Activated naive CD4-positive, alpha-beta T cell treated with anti-CD3 and anti-CD28 coated beads, Interleukin-2, amount 50 U/mL, for 16 hours (primary cell): ENCODE measurements at places on chromosomes 7 and 10.

GRCh38 chr10:15230257-15230656, 61.8 kb upstream of the NMT2 start:
- DNase-seq = no peak

- no peak for DNase-seq
Observed at GRCh38 chr7:98548971-98549370, 68.1 kb upstream of the NPTX2 start.

- DNase-seq = no peak
Observed at GRCh38 chr7:1427064-1427657, 32.1 kb downstream of the MICALL2 start.

DNA sequence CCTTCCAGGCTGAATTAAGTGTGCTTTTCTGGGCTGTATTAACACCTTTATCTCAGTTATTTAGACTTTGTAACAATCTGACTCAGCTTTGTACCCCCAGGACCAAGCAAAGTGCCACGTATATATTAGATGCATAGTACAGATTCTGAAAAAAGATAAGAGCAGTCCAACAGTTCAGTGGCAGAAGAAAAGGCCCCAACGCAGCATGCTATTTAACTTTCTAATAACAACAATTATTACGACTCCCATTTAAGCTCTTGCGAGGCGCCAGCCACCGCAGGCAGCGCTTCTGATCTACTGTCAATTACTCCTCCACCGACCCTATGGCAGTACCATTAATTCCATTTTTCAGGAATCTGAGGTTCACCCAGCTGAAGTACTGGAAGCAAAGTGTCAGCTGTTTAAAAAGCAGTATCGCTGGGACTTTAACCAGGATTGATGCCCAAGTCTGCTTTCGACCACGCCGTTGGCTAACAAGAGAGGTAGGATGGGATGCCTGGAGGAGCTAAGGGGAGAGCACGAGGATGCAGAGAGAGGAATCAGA, 638 bp downstream of the LIPA start:
- DNase-seq = no peak

DNA sequence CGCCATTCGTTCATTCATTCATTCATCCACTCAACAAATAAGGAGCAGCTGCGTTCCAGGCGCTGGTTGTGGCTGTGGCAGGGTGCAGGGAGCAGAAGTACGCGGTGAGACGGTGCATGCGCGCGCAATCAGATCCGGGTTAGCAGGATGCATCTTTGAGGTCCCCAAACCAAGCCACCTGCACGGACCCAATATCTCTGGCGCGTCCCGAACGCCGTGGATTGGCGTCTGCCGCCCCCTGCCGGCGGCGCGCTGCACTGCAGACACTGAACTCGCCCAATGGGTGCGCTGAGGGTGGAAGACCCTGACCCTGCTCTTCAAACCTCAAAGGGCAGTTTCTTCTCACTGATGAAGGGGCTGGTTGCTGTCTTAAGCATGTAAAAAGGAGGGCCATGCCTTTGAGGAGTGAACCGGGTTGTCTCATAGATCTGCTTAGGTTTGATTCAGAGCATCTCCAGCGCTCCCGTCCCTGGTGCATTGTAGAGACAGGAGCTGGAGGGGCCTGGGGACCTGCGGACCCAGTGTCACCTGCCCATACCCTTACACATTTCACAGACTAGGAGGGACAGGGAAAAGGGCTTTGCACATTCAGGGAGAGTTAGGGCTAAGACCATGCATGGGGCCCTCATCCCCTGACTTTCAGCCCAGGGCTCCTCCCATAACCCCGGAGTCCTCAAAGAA, 102.5 kb downstream of the RAMP3 start:
- DNase-seq = peak; percentile 71

DNA sequence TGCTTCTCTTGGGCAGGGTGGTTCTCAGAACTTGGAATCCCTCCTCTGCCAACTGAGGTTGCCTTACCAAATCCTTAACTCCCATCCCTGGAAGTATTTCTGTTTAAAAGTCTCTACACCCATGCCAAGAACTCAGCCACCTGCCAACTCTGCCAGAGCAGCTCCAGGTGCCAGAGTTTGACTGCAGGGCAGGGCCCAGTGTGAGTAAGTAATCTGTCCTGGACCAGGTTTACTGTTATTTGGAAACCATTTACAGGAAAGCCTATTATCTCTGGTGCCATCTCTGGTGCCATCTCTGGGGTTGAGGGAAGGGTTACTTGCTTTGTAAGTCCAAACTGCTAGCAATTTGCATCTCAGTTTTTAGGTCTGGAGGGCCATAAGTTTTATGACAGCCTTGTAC, 2.5 kb downstream of the TSPAN15 start:
- DNase-seq = no peak

DNA sequence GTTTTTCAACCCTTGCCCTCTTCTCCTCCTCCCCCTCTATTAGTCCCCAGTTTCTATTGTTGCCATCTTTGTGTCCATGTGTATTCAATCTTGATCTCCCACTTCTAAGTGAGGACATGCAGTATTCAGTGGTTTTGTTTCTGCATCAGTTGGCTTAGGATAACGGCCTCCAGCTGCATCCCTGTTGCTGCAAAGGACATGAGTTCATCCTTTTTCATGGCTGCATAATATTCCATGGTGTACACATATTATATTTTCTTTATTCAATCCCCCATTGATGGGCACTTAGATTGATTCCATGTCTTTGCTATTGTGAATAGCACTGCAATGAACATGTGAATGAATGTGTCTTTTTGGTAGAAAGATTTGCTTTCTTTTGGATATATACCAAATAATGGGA, 190.4 kb upstream of the LYZL1 start:
- no peak for DNase-seq

- DNase-seq = no peak
Observed at GRCh38 chr10:117138838-117139580, 939 bp upstream of the VAX1 start.

- no peak for DNase-seq
Observed at GRCh38 chr7:41451826-41452225, 251.1 kb downstream of the INHBA start.

- DNase-seq = no peak
Observed at GRCh38 chr7:123995617-123996326, 37.1 kb downstream of the TMEM229A start.

- no peak for DNase-seq
Observed at GRCh38 chr7:646487-646886, 80.0 kb upstream of the DNAAF5 start.

- DNase-seq = no peak
Observed at GRCh38 chr7:90726120-90726519, 130.0 kb downstream of the CDK14 start.

DNA sequence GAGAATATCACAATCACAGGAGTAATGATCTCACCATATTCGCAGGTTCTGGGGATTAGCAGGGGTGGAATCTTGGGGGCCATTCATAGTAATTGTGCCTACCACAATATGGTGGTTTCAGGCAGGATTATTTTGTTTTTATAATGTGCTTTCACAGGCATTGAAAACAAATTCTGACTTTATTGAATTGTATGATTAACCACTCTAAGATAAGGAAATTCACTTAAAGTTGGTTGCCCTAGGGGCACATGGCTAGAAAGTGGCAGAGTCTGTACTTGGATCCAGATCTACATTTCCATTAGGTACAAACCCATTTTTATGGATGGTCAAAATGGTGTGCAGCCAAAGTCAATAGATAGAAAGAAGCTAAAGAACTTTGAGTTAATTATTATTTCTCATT, 1.7 kb downstream of the CROT start:
- no peak for DNase-seq

GRCh38 chr10:59096631-59097030, 79.8 kb upstream of the PHYHIPL start:
- no peak for DNase-seq

- DNase-seq = peak; percentile 39
Observed at GRCh38 chr7:128697302-128697905, 25.3 kb downstream of the GARIN1A start.

DNA sequence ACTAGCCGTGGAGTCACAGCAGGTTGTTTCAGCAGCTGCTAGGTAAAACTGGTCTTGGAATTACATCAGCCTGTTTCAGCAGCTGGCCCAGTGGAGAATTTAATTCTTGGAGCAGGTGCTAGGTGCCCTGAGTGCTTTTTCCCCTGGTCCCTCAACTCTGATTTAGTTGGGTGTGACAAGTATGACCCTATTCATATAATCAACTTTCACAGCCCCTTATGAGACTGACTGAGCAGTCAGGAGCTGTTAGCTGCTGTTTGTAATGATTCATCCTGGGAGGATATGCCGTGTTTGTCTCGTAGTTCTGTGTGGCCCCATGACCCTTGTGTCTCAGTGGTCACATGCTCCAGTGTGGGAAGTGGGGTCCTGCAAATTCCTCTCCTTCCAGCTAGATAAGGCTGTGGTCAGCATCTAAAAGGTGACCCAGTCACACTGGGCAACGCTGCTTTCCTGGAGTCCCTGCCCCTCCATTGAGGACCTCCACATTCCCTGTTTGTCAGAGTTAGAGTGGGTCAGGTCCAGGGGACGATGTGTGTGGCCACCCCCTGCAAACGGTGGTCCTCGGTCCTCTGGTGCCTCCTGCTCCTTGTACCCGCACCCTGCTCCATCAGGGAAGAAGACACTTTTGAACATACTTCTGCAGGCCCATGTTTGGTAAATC, 28.3 kb downstream of the TBATA start:
- no peak for DNase-seq

GRCh38 chr10:95552679-95553342, 8.4 kb downstream of the SORBS1 start:
- no peak for DNase-seq

GRCh38 chr10:90175161-90175681, 473.8 kb downstream of the KIF20B start:
- DNase-seq = no peak

GRCh38 chr10:61478621-61479312, 25.6 kb upstream of the TMEM26 start:
- DNase-seq = no peak

DNA sequence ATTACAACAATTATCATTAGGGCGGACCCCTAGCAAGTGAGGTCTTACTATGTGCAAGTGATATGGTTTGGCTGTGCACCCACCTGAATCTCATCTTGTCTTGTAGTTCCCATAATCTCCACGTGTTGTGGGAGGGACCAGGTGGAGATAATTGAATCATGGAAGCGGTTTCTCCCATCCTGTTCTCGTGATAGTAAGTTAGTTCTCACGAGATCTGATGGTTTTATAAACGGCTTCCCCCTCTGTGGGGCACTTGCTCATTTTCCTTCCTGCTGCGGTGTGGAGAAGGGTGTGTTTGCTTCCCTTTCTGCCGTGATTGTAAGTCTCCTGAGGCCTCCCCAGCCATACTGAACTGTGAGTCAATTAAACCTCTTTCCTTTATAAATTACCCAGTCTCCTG, 96.1 kb upstream of the CDK6 start:
- DNase-seq = no peak

DNA sequence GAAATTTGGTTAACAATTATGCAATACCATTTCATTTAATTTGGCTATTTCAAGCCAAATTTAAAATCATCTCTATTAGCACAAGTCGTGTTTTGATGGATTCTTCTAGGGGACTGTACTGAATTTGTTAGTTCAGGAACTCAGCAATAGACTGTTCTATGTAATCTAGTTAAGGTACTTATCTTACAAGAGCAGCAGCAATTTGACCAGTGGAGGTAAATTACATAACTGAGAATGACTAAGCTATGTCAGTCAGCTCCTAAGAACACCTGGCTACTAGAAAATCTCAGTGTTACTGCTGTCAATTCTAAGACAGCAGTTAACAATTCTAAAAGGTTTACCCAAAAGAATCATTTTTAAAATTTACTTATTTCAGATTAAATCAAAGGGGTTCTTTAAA, 513.9 kb upstream of the ZWINT start:
- no peak for DNase-seq

DNA sequence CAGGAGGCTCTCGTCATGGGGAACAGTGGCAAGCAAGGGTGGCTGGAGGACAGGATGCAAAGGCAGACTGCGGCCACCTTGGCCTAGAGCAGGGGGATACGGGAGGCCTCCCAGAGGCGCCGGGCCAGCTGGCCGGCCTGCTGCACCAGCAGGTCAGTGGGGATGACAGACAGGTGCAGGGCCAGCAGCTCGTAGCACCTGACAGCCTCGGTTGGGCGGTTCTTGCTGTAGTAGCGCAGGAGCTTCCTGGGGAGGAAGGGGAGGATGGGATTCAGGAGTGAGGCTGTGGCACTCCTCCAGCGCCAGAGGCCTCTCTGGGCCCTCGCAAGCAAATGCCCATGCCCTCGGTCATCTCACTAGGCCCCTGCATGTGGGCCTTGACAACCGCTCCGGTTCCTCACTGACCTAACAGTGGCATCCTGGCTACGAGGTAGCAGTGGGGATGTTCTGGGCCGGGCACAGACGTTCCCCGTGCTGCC, 2.5 kb upstream of the PYROXD2 start:
- no peak for DNase-seq

DNA sequence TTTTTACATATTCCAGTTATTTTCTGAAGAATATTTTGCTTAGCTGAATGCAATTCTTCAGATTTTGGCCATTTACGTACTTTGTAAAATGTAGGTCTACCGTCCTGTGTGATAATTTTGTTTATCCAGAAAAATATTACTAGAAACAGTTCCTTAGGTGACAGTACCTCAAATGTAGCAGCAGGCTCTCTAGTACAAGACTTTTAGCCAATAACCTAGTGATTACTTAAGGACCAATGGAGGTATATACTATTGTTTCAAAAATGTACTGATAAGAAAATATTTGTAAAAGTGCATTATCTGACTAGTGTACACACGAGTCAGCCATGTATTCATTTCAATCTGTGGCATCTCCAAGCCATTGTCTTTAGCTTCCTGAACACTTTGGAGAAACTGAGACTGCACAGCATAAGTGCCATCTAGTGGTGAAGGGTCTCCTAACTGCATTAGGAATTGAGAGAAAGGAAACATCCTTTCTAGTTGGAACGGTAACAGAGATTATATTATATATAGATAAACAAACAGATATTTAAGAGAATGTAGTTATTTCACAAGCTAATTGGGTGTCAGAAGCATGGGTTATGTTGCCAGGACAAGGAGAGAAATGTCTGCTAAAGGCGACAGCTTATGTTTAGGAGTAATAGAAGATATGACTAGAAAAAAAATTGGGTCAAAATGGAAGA, 23.7 kb downstream of the RTKN2 start:
- peak; percentile 34 for DNase-seq

GRCh38 chr10:117948493-117948892, 98.2 kb downstream of the RAB11FIP2 start:
- DNase-seq = no peak

- DNase-seq = peak; percentile 5
Observed at GRCh38 chr7:2046581-2047565, 185.9 kb downstream of the MAD1L1 start.

DNA sequence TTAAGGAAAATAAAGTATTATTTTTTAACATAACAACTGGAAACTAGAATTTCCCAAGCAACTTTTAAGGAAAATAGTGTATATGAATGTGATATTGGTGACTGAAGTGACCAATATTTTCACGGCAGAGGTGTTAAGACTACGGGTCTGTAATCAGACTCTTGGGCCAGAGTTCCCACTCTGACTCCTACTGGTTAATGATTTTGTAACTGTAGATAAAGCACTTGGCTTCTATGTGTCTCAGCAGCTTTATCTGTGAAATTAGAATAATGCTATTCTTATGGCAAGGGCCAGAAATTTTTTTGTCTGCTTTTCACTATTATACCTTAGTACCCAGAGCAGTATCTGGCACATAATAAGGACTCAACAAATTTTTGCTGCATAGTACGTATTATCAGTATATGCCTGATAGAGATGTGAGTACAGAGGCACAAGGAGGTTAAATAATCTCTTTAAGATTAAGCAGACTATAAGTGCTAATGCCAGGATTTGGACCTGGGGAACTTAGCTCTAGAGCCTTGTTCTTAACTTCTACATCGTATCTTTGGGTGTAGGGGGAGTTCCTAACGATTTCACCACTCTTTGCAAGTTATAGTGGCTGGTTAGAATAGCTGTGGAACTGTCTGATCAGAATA, 186.1 kb upstream of the SLC26A5 start:
- DNase-seq = no peak
